Activated T-helper 17 cell treated with anti-CD3 and anti-CD28 coated beads, Interleukin-2, amount 50 U/mL, for 72 hours (primary cell): ENCODE measurements at places on chromosomes 6 and 20. TPM values are rescaled to one million over a fixed set of nuclear protein-coding genes. Genes with fewer than 3 reads are reported as not detected.

TUBB2B gene
- total RNA-seq: not detected

GPR63 gene
- 3.0 TPM for total RNA-seq

OLIG3 gene
- total RNA-seq: 3.5 TPM

- ATAC-seq: no peak
These were observed 238.6 kb upstream of the PLN start for GRCh38 chr6:118309337-118310093.

- ATAC-seq: no peak
These were observed 2.2 kb downstream of the NT5DC1 start for GRCh38 chr6:116102873-116103272.

DCBLD1 gene
- 2.9 TPM for total RNA-seq

NRSN1 gene
- total RNA-seq: not detected

GRCh38 chr6:49205526-49205925, 257.5 kb downstream of the MMUT start:
- no peak for ATAC-seq

PLA2G7 gene
- total RNA-seq: not detected

MYT1 gene
- 0.16 TPM for total RNA-seq

TRIM38 gene
- total RNA-seq: 69.2 TPM

DNA sequence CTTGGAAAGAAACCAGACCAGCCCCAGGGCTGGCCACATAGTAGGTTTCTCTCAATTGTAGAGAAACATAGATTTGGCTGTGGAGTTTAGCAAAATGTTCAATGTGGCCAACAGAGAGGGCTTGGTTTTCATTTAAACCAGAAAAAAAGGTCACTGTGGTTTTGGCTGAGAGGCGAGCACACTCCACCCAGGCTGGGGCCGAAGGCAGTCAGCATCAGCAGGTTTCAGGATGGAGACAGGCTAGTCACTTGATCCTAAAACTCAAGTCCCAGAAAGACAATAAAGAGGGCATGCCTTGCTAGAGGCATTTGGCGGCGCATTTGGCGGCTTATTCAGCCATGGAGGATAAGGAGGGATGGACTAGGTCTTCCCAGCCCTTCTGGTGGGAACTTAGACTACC, 73.1 kb downstream of the PRND start:
- no peak for ATAC-seq

- ATAC-seq: no peak
These were observed 16.4 kb downstream of the ABT1 start for GRCh38 chr6:26613201-26613600.

ZBTB46 gene
- 6.2 TPM for total RNA-seq

GRCh38 chr6:100678027-100678426, 203.1 kb downstream of the ASCC3 start:
- no peak for ATAC-seq

- peak; percentile 97 for ATAC-seq
These were observed 328.5 kb upstream of the PRDM1 start for GRCh38 chr6:105757512-105758200.

DNA sequence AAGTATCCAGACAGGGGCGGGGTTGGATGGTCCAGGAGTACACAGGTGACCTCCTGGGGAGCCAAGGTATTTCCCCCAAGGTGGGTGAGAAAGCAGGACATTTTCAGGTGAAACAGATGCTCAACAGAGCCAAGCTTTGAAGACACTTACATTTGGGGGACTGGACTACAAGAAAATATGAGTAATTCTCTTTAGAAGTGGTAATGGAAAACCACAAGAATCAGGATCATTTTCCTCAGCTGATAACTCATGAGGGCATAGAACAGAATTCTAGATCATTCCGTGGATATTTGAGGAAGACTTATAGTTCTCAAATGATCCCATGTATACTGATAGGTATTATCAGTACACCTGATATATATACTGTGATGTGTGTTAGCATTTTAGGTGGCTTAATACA, 89.9 kb downstream of the UST start:
- peak; percentile 19 for ATAC-seq

DNA sequence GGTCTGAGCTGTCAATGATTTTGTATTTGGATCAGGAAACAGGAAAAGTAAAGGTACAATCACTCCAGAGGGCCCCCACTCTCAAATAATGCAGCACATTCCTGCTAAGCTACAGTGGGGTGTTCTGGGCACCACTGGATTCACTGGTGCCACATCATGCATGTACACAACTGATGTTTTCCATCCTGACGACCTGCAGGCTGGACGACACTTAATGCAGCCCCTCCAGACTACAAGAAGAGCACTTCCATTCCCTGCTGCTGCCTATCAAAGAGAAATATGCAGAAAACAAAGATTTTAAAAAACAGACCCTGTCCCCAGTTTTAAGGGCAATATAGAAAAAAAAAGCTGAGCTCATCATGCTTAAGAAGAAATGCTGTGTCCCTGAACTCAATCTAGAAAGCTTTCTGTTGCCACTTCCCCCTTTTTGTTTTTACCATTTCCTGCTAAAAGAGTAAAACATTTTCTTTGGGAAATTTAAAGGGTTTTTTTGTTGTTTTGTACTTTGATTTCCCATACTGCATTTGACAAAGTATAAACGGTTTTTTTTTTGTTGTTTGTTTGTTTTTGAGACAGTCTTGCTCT, 35.5 kb downstream of the ABHD12 start:
- no peak for ATAC-seq

DNA sequence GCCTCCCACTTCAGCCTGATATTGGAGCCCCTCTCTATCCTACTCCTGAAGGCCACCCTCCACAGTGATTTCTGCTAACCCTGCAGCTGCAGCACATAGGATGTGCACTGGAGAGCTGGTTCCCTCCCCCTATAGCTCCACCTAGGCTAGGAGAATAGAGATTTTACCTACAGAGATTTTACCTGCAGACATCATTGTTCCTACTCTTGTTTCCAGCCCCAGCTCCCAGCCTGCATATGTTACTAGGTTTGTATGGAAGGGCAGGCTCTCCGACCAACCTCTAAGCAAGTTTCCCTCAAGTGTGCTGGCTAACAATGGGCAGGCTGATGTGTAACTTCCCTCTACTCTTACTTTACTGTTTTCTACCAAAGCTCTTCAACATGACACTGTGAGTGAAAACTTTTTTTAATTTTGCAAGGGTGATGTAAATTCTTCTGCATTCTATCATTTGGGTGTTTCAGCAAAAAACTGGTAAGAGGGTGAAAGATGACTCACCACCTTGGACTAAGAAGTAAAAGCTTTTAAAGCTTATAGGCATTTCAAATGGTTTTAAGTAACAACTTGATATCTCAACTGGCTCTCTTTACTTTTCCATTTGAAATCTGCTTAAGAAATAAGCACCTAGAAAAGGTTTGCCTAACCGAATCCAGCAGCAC, 106.8 kb downstream of the CDK19 start:
- no peak for ATAC-seq

- ATAC-seq: peak; percentile 59
These were observed 93.7 kb upstream of the ATXN1 start for GRCh38 chr6:16854986-16855385.

HLA-DRB1 gene
- 11.4 TPM for total RNA-seq

DNA sequence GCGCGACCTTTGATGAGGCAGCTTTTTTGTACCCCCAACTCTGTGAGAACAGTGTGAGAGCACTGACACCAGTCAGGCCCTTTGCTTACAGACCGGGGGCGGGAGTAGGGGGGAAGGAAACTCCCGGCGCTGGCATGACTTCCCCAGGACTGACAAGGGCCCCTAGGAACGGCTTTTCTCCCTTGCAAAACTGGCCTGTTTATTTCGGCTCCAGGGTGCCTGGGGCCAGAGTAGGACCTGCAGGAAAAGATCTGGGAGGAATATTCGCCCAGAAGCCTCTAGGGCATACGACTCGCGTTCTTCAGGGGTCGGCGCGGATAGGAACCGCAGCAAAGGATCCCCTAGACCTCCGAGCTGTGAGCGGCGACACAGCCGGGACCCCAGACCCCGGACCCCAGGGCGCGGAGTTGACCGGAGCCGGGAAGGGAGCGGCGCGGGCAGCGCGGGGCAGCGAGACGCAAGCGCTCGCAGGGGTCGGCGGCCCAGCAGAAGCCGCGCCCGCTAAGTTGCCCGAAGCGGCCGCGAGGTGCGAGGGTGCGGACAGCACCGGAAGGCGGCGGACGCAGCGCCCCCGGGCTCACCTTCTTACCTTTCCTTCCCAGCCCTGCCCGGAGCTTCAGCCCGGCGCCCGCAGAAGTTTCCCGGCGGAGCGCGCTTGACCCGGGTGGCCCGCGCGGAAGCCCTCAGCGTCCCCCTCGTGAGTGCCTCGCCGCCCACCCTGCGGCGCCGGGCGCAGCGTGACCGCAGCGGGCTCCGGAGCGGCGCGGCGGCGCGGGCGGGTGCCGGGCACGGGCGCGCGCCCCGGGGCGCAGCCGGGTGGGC, at the start of gene POPDC3:
Gene POPDC3, minus strand, starts transcription at position 771 of the 822 bp plus-strand sequence. CDS start 18,105 bp downstream, outside the sequence.
- ATAC-seq: peak; percentile 19

GRCh38 chr6:20198775-20199174, 13.5 kb downstream of the MBOAT1 start:
- no peak for ATAC-seq

- no peak for ATAC-seq
These were observed 118.7 kb downstream of the CEBPB start for GRCh38 chr20:50309280-50309763.

QRSL1 gene
- total RNA-seq: 10.9 TPM

DNA sequence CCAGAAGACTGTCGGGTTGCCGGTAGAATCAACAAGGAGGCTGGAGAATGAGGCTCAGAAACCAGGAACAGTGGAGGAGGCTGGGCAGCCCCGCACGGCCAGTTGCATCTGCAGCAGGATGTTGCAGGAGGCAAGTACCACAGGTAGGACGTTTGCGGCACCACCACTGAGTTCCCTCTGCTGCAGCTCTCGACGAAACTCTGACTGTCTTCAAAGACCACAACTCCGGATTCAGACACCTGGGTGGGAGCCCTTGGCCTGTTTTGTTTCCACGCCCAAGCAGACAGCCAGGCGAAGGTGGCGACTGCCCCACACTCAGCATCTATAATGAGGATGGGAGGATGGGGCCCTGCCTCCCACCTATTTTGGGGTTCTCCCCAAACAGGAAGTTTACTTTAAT, 218.2 kb downstream of the ZDHHC14 start:
- ATAC-seq: no peak

HUS1B gene
- 1.8 TPM for total RNA-seq

FKBP5 gene
- total RNA-seq: 39.9 TPM

DNA sequence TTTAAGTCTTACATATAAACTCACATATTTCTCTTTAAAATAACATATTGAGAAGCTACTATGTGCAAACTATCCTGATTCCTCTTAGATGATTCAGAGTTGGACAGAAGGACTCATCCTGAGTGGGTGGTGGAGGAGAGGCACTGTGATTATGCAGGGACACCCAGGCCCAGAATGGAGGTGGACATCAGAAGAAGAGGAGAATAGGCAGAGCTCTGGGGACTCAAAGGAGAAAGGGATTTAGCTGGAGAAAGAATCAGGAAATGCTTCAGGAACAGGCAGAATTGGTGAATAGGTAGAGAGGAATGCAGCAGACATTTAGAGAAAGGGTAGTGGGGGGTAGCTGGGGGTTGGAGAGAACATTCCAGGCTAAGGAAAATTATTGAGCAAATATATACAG, 17.4 kb downstream of the RCAN2 start:
- ATAC-seq: no peak
